Stimulated activated CD8-positive, alpha-beta memory T cell treated with anti-CD3 and anti-CD28 coated beads, Interleukin-4, amount 100 ng/mL, for 4 hours (primary cell): ENCODE measurements at places on chromosomes 7 and 10.

DNA sequence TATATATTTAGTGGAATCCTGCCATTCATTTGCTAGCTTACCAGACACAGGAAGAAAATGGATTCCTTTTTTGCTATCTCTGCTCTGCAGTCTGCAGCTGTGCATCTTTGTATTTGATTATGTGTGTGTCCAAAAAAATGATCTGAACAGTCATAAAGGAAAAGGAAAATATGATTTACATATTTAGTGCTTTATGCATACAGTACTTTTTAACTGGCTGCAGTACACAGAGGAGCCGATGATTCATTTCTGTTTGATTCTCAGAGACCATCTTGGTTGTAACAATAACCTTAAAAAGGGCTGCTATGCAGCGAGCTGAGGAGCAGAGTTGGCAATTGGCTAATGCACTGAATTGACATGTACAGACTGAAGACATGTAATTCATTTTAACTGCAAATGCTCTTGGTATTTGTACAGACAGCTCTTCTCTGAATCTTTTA lies 151.3 kb upstream of the FZD1 start:
- no peak for DNase-seq

DNA sequence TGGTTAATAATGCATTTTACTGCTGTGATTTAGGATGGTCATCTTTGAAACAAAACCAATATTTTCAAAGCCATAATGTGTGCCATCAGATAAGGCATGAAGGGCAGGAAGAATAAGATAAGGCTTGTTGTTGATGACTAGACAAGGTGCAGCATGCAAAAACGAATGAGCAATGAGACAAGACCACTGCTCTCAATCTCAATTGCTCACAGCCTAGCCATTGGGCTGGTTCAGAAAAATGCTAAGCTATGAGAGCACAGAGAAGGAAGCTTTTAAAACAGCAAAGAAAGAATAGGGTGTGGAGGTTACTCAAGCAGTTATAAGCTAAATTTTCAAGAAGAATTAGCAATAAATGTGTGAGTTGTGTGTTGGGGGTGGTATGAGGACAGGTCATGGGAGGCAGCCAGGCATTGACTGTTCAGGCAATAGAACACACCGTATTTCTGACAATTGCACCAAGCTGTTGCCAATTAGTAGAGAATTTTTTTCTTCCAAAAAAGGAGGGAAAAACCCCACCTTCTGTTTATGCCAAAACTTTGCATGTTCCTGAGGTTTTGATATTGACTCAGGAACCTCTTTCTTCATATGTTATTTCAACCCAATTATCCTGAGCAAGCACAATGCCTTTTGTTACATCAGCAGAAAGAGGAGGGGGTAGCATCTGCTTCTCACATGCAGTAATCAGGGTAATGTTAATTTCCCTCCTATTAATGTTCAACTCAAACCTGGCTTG lies 276.5 kb downstream of the HDAC9 start:
- DNase-seq: no peak

DNA sequence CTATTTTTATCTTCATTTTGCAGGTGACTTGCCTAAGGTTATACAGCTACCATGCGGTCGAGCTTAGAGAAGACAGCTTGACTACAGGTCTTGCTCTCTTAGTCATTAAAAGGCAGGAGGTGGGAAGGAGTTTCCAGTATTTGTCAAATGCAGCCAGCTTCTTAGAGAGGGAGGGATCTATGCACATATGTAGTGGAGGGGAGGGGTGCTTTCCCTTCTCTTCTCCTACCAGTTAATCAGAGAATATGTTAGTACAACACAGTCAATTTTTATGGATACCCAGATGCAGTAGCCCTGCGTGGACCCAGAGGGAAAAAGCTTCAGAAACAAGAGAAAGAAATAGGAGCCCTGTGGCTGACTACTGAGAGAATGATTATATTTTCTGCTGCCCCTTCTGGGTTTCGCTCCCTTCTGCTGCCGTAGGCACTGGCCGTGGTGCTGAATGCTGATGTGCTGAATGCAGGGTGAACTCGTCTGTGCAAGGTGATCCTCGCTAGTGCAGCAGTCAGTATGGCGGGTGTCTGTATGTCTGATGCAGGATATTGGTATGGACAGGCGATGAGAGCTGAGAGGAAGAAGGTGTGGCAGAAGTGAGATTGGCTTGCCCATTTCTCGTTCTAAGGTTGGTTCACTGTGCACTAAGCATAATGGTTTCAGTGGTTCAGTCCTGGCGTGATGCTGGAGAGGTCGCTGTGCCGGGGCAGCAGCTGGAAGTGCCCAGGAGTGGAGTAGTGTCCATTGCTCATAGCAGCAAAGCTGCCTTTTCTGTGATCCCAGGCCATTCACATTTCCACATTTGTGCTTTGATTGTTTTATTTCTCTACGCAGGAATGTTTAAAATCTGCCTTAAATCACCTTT lies 189.2 kb upstream of the PODXL start:
- DNase-seq: no peak

- no peak for DNase-seq
Measured at GRCh38 chr10:86829472-86829871, 73.1 kb downstream of the BMPR1A start.

GRCh38 chr10:101889256-101890210 lies 45.9 kb upstream of the KCNIP2 start:
- peak; percentile 43 for DNase-seq

DNA sequence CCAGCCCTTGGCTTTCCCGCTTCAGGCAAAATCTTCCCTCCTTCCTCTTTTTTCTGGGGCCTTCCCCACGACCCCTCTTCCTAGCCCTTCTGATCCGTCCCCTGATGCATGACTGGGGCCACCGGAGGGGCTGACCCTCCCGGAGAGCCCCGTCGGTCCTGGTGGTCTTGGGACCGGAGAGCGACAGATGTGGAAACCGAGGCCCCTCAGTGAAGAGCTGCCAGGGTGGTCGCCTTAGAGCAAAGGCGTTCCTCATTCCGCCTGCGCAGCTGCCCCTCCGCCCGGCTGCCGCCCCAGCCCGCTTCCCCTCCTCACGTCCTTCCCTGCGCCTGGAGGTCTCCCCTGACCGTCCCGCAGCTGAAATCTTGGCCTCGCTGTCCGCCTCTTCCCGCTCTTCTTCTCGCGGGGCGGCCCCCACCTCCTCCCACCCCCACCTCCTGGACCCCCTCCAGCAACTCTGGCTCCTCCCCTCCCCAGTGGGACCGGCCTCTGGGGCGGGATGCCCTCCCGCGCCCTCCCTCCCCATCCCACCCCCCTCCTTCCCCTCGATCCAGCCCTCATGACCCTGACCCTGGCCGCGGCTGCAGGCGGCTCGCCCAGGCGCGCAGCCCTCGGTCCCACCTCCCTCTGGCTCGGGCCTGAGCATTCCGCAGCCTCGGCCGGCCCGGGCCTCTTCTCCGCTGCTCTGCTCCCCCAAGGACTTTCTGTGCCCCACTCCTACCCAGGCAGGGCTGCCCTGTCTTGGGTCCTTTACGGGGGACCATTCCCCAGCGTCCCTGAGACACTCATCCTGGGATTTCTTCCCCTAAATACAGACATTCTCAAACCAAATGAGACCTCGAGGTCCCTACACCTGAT lies at the start of gene RARRES2:
TSS of gene RARRES2 (minus strand) at position 367 of the 858 bp plus-strand sequence. CDS start 1,020 bp downstream, outside the sequence.
- DNase-seq: no peak

DNA sequence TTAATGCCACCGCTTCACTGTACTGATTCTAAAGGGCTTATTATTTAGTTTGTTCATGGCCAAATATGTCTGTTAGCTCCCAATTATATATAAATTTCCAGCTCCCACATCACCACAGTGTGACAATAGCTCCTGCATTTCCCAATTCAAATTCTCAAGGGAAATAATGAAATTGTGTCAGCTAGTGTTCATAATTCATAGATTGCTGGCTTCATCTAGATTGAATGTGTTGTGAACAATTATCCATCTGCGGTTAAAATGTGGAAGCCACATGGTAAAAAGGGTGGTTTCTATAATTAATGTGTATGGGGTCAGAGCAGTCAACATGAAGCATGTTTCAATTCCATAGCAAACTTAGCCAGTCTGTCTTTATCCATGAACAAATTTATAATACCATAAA lies 154.3 kb downstream of the SEMA3E start:
- DNase-seq: no peak
